Activated naive CD8-positive, alpha-beta T cell treated with anti-CD3 and anti-CD28 coated beads for 36 hours (primary cell): ENCODE measurements at places on chromosomes 6 and 20. TPM values are rescaled to one million over a fixed set of nuclear protein-coding genes. Genes with fewer than 3 reads are reported as not detected.

The TGM3 gene
- total RNA-seq = not detected

The METTL24 gene
- total RNA-seq = 0.26 TPM

DNA sequence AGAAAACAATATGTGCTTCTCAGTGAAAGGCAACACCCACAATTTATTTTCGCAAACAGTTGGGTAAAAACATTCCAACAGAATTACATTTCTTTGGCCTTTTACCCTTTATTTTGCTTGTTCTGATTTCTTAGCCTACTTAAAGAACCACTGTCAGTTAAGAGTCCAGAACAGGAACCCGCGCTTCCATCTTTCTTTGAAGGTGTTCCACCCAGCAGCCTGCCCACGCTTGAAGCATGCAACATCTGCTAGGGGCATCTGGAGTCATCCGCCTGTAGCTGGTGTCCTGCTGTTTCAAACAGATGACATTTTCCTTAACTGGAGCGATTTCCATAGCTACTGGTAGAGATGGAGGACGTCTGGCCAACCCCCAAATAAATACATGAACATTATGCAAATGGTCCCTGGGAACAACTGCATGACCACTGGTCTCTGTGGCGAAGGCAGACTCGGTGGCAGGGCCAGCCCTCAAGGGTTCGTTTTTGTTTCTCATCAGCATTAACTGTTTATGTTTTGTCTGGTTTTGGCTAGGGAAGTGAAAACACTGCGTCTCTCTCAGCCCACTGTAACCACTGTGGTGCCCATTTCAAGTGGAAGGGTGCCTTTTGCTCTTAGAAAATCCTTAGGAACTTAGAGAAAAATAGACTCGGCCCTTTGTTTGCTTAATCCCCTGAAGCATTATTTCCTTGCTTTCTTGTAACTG, 51.6 kb downstream of the LAMA4 start:
- no peak for DNase-seq

DNA sequence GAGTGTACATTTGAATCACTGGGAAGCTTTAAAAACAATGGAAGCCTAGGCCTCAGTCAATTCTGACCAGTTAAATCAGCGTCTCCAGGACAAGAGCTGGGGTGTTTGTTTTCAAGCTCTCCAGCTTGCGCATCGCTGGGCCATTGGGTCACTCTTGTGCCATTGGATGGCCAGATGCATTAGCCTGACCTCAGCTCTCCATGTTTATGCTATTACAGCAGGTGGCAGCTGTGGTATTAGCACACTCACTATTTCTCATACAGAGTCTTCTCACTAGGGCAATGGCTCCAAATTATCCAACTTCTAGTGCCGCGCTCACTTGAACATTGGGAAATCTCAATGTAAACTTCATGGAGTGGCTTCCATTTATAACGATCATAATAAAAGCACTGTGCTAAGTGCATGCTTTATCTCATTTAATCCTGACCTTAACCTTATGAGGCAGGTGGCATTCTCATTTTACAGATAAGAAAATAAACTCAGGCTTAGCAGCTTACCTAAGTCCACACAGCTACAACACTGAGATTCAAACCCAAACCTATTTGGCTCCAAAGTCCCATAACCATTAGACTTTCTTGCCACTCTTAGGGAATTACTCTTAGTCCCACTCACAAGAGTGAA, 108.8 kb downstream of the PPP1R14C start:
- DNase-seq = no peak
